ENCODE measurements at places on chromosomes 7 and 10.

GRCh38 chr10:132058793-132059759 is 6.7 kb upstream of the JAKMIP3 start:
- no peak for DNase-seq

GRCh38 chr10:96700374-96701099 is 19.8 kb downstream of the PIK3AP1 start:
- DNase-seq = no peak

GRCh38 chr10:70803775-70804420 is 11.8 kb upstream of the SGPL1 start:
- no peak for DNase-seq

DNA sequence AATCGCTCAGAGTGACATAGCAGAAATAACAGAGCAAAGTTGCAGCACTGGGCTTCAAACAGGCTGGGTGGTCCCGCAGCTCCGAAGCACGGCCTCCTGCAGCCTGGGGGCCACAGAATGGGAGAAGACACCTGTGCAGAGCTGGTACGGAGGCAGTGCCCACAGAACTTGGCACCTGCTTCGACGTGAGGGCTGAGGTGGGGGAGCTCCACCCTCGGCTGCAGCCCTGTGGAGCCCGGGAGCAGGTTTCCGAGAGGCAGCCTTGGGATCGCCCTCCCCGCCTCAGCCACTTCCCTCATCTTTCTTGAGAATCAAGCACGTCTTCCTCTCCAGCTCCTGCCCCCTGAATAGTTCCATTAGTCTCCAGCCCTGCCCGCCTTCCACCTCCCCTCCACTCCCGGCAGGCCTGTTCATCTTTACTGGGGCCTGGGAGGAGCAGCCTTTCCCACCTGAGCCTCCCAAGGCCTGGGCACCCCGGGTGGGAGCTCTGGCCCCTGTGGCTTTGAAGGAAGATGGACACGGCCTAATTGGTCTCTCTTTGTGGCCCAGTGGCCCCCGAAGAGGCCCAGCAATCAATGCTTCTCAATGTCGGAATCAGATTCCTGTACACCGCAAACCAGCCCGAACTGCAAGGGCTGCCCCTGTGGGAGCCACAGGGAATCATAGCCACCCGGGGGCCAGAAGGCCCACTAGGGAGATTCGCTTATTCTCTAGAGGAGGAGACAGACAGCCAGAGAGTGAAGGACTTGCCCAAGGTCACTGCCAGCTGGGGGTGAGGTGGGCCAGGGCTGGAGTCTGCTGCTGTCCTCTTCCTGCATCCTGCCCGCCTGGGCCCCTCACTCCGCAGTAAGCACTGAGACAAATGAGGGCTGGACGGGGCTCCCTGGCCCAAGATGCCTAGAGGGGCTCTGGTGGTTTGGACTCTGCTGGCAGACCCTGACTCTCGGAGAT is 17.0 kb upstream of the PCBD1 start:
- DNase-seq = peak; percentile 21

DNA sequence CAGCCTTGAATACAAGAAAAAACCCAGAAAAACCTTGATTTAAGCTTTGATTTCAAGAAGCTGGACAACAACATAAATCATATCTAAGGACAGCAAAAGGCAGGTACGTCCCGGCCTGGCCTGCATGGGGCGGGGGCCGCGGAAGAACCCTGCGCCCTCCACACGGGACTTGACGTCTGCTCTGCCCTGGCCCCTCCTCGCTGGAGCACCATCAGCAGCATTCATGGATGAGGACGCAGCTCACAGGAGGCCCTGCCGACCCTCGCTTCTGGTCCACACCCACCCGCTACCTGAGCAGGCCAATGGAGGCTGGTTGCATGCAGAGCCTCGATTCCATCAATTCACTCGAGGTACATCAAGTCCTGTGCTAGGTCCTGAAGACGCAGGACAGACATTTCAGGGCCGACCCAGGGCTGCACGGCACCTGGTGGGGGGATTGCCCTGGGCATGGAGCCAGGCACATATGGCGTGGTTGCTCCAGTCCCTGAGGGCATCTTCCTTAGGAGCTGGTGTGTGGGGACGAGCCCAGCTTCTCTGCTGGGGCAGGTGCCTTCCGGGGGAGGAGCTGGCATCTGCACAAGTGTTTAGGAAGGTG is 63.1 kb upstream of the NKX6-2 start:
- peak; percentile 14 for DNase-seq

DNA sequence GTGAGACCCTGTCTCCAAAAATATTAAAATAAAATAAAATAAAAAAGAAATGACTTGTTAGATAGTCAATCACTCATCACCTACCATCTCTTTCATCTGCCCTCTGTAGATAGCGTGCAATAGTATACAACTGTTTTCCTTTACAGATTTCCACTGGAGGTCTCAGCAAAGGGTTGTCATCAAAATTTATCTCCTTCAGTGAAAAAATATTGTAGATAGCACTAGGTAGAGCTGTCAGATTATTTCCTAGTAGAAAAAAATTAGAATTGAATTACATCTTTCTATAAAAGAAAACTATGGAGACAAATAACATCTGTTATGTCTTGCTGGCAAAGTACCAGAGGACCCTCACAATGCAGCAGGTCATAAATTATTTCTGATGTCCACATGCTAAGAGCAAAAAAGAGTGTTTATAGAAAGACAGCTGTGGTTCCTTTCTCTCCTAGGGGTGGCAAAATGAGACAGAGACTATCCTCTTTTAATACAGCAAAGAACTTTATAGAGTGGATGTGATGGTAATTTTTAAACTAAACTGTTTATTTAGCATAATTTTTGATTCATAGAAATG is 16.3 kb upstream of the CYP51A1 start:
- no peak for DNase-seq

DNA sequence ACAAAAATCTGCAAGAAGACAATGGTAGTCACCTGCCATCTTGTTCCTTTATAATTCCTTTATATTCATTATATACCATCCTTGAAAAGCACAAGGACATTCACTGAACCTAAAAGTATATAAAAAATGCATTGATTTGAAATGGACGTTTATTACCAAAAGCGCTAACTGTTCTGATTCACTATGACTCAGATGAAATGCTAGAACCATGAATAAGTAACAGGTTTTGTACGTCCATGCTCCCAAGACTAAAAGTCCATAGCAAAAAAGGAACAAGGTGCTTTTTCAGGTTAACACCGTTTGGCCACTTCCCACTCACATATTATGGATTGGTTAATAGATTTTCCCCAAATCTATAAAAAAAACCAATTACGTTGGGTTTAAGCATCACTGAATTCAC is 109.4 kb downstream of the PPP1R17 start:
- DNase-seq = no peak

GRCh38 chr10:42983591-42983990 is 93.3 kb upstream of the RET start:
- no peak for DNase-seq

- no peak for DNase-seq
These were observed 51.8 kb downstream of the GSDME start for GRCh38 chr7:24705461-24705954.
